Stimulated activated CD4-positive, alpha-beta T cell treated with anti-CD3 and anti-CD28 coated beads, Interleukin-15, amount 100 ng/mL, for 24 hours (primary cell): ENCODE measurements at places on chromosomes 2 and 18.

DNA sequence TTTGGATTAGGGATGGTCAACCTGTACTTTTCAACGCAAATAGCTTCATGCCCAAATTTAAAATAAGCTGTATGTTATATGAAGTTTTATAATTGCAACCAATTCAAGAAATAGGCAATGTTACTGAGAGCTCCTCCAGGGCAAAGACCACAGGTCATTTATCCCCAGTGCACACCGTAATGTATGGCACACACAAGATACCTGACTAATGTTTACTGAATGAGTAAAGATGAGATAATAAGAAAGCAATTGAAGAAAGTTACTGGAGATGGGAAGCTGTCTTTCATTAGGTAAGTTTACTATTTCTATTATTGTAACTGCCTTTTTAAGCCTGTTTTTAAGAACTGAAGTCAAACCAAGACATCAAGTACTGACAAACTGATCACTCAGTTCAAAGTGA is 184.5 kb upstream of the VRK2 start:
- DNase-seq = no peak

- DNase-seq = no peak
Measured at GRCh38 chr2:2325516-2325915, 5.6 kb downstream of the MYT1L start.

DNA sequence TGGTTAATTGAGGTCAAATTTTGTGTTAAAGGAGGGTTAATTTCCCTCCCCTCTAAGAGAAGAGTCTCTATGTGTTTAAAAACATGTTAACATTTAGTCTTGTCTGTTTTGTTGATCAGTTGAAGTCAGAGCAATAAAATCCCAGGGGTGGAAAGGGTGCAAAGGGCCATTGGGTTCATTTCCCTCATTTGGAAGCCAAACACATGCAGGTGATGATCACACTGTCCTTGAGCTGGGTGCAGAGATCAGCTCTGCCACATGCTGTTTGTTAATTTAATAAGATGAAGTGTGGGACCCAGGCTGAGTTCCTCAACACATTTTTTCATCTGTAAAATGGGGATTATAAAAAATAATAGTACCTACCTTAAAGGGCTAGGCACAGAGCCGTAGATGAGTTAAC is 260.9 kb downstream of the LPIN1 start:
- DNase-seq = no peak

GRCh38 chr2:7670905-7671641 is 753.9 kb downstream of the RNF144A start:
- DNase-seq = no peak

GRCh38 chr2:160224060-160224459 is 24.0 kb upstream of the ITGB6 start:
- peak; percentile 53 for DNase-seq

DNA sequence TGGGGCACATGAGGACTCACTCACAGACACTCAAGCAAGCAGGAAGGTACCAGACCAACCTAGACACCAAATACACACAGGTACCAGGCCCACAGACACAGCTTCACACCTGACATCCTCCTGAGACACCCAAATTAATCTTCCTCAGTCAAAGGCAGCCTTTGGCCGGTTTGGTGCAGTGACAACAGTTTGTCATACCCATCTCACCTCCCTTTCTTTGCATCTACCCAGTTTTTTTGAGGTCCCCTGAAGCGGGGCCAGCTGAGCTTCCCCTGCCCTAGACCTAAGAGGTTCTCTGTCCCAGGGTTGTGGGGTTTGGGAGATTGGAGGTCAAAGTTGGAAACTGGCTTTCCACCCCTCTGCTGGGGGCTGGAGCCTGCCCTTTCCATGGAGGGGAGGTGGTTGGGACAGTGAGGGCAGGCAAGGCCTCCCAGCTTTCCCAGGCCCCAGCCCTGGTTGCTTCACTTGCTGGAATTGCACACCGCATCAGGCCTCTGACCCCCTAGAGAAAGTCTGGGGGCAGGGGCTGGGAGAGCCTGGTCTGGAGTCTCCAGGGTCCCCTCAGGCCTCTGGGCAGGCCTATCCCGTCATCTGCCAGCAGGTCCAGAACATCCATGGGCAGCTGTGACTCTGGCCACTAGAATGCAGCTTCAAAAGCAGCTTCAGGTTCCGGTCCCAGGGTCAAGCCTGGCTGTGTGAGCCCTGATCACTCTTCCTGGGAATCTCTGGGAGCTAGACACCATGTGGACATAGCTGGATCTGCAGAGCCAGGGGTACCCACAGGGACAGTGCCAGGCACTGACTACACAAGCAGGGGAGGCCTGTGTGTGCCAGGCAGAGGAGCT is 12.5 kb upstream of the TEX261 start:
- no peak for DNase-seq

GRCh38 chr2:229980431-229981184 is 58.3 kb downstream of the FBXO36 start:
- DNase-seq = peak; percentile 29

DNA sequence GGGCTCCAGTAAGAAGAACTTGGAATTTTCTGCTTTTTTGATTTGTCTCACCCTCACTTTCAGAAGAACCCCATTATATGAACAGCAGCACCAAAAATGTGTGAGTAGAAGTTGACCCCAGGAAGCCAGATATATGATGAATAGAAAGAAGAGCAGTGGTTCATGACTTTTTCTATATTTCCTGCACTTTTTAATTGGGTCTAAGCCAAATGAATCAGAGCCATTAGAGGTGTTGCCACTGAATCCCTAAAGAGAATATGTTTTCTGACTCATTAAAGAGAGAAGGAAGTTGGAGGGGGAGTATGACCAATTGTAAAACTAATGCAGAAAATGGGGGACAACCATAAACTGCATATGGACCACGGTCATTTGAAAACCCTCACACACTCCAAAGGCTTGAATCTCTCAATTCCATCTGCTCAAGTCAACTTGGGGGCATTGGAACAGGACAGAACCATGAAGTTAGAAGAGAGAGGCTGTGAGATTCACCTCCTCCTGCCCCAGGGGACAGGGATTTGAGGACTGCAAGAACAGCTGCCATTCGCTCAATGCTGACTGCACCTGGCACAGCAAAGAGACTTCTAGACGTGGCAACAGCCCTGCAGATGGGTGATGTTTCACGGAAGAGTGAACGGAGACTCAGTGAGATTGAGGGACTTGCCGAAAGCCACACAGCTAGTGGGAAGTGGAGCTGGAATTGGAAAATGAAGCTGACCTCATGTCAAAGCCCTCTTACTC is 3.0 kb downstream of the DAPL1 start:
- DNase-seq = no peak

- no peak for DNase-seq
Measured at GRCh38 chr2:41932241-41933045, 115.4 kb upstream of the PKDCC start.

DNA sequence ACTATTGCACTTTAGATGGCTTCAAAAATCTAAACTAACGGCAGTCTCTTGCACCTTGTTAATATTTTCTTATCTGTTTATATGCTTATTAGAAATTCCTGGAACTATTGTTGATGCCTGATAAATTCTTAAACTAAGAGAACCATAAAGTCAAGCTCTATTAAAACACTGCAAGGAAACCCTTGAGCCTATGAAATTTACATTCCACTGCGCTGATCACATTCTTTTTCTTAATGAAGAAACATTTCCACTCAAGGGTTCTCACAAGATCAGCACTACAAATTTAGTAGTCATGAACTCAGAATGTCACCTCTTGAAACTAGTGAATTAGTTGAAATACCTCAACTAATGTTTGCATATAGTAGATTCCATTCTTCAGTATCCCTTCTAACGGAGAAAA is 331.8 kb upstream of the SLC8A1 start:
- DNase-seq = no peak

- DNase-seq = no peak
Measured at GRCh38 chr2:8285081-8285480, 396.8 kb upstream of the ID2 start.

DNA sequence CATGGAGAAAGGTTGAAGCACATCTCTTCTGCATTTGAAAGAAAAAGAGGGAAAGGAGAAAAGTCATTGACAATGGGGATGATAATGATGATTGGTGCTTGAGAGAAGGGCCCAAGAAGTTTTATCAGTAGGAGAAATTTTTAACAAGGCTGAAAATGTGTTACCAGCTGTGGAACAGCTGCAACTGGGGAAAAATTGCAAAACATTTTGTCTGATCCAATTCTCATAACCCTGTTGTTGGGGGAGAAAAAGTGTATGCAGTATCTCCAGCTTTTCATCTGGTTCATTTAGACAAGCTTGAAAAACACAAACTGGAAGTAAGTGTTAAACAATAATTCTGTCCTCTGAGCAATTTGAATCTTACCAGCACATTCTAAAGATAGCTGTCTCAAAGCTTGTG is 92.7 kb downstream of the CSRNP3 start:
- DNase-seq = no peak

DNA sequence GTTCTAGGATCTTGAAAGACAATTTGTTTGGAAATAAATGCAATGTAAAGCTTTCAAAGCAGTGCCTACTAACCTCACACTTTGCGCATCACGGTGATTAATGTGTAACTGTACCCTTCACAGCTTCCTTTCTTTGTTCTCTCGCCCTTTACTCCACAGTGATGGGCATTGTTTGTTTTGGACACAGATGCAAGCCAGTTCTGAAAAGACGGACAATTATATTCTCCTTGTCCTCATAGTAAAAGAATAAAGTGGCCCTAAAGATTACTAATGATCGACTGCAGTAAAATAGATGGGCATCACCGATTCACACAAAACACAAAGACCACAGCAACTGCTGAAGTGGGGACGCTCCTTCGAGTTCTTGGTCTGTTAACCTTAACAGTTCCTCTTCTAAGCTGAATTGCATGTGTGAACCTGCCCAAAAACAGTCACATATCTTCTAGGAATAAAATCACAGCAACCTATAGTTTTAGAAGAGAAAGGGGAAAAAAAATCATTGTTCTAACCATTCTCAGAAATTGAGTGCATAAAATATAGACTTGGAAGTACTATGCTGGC is 7.7 kb downstream of the L3MBTL4 start:
- DNase-seq = no peak

DNA sequence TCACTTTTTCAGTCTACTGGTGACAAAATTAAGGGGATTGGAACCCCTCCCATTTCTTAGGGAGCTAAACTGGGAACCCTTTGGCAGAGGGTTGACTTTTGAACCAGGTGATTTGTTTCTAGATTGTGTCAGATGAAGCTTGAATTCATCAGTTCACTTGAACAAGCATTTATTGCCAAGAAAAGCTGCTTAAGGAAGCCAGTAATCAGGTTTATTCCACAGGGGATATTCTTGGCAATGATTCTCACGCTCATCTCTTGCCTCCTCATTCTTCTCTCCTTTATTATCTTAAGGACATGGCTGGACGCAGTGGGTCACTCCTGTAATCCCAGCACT is 101.0 kb downstream of the ALPK2 start:
- no peak for DNase-seq

- no peak for DNase-seq
Measured at GRCh38 chr2:56313500-56313921, 129.7 kb downstream of the CCDC85A start.

GRCh38 chr2:506451-506850 is 170.8 kb downstream of the TMEM18 start:
- no peak for DNase-seq

- DNase-seq = no peak
Measured at GRCh38 chr2:95316466-95317122, 19.4 kb downstream of the KCNIP3 start.

- no peak for DNase-seq
Measured at GRCh38 chr2:85847051-85847588, 41.7 kb downstream of the ST3GAL5 start.

DNA sequence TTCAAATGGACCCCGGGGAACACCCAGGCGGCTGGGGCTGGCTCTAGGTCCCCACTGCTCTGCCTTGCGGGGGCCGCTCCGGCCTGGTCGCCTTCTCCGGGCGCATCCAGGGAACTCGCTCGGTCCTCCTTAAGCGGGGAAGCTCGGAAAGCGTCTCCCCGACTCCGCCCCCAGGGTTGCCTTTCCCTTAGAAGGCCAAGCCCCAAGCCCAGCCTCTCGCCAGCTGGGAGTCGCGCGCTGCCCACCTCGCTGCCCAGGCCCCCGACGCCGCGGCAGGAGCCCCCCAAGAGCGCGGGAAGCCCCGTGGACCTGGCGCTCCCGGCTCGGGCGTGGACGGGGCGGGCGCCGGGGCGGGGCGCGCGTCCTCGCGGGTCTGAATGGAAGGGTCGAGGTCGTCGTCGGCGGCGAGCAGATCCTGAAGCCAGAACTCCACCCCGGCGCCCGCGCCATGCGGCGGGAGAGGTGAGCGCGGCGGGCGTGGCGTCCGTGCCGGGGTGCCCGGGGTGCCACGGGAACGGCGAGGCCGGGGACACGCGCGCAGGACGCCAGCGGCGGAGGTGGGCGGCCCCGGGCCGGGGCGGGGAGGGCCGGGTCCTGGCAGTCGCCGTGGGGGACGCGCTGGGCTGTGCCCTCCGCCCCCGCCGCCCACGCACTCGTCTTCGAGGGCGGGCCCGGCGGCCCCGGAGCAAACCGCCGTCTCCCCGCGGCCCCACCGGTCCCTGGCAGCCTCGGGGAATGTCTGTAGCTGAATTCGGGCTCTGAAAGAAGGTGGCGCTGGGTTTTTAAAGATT is at the start of gene BOK:
Gene BOK, plus strand, starts transcription at position 214 of the 791 bp plus-strand sequence. CDS start 739 bp downstream, outside the sequence.
- peak; percentile 25 for DNase-seq

GRCh38 chr2:61244694-61245093 is 82.7 kb downstream of the C2orf74 start:
- DNase-seq = no peak

DNA sequence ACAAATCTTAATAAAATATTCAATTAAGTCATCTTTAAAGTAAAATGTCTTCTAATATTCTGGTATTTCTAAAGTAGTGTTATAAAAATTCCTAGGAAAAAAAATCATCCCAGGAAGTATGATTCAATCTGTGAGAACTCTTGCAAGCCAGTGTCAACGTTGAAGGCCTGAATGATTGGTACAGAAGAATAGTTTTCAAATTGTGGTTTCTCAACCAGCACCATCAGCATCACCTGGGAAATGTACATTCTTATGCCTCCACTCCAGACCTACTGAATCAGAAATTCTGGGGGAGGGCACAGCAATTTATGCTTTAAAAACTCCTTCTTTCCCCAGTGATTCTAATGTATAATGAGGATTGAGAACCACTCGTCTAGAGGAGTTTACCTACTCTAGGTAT is 62.3 kb upstream of the C2orf15 start:
- DNase-seq = no peak

GRCh38 chr2:177164584-177165052 is 48.0 kb upstream of the HNRNPA3 start:
- peak; percentile 83 for DNase-seq

DNA sequence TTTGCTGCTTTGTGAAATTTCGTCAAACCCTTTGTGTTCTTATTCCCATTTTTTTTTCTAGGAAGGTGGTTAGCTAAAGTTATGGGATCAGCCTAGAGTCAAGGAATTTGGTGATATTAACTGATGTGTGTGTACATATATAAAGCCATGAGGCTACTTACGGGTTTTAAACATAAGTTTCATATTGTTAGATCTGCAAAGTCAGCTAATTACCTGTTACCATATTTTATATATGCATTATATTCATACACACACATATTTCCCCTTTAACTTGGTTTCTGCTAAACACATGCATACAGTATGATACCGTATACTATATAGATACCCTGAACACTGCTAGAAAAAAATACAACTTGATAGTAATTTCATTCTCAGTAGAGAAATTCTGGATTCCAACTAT is 241.0 kb downstream of the NYAP2 start:
- DNase-seq = no peak
